ENCODE measurements at places on chromosomes 4 and X.

- no peak for DNase-seq
These were observed 96.7 kb upstream of the PBDC1 start for GRCh38 chrX:76076124-76076523.

- no peak for DNase-seq
These were observed 454.1 kb upstream of the ADGRL3 start for GRCh38 chr4:60745800-60746571.

DNA sequence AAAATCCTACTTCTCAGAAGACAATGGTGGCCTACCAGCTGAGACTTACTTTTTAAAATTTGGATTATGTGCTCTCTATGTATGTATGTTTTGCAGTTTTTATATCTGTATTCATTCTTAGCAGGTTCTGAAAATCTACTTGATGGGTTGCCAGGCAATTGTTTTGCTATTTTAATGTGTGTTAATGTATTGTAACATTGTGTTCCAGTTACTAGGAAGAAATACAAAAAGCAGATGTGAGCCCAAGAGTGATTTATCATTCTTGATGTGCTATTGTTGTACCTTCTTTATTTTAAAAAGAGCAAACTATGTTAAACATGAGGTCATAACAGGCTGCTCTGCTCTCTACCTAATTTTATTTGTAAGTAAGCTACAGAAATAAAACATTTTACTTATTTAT lies 81.9 kb downstream of the REPS2 start:
- no peak for DNase-seq

DNA sequence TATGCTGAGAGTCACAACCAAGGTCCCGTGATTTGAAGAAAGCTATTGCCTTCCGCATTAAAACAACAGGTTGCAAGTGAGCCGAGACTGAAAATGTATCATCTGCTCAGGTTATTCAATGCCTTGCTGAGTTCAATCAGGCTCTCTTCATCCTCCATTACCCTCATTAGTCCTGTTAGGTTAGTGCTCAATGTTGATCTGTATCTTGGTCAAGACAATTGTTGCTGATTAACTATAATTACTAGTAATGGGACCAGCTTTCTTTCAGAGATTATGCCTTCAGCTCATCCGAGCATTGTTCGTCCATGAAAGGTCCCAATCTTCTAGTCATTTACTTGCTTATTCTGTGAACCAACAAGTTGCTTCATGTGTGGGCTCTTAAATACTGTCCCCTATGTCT lies 534.6 kb upstream of the FAM241A start:
- no peak for DNase-seq

DNA sequence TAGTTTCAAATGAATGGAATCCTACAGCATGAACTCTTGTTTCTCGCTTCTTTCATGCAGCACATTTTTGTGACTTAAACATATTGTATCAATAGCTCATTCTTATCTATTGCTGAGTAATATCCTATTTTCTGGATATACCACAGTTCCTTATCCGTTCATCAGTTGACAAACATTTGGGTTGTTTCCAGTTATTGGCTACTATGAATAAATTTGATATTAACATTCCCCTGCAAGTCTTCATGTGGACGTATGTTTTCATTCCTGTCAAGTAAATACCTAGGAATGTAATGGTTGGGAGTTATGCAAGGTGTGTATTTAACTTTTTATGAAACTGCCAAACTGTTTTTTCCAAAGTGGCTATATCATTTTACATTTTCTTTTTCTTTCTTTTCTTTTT lies 114.0 kb upstream of the SH3RF1 start:
- DNase-seq, result no peak

GRCh38 chrX:21932292-21933002 lies 8.1 kb upstream of the SMS start:
- DNase-seq, result no peak

GRCh38 chrX:132088864-132089263 lies 39.0 kb downstream of the FRMD7 start:
- DNase-seq, result no peak

- DNase-seq, result no peak
These were observed 14.9 kb downstream of the IGFBP7 start for GRCh38 chr4:57095245-57095644.

DNA sequence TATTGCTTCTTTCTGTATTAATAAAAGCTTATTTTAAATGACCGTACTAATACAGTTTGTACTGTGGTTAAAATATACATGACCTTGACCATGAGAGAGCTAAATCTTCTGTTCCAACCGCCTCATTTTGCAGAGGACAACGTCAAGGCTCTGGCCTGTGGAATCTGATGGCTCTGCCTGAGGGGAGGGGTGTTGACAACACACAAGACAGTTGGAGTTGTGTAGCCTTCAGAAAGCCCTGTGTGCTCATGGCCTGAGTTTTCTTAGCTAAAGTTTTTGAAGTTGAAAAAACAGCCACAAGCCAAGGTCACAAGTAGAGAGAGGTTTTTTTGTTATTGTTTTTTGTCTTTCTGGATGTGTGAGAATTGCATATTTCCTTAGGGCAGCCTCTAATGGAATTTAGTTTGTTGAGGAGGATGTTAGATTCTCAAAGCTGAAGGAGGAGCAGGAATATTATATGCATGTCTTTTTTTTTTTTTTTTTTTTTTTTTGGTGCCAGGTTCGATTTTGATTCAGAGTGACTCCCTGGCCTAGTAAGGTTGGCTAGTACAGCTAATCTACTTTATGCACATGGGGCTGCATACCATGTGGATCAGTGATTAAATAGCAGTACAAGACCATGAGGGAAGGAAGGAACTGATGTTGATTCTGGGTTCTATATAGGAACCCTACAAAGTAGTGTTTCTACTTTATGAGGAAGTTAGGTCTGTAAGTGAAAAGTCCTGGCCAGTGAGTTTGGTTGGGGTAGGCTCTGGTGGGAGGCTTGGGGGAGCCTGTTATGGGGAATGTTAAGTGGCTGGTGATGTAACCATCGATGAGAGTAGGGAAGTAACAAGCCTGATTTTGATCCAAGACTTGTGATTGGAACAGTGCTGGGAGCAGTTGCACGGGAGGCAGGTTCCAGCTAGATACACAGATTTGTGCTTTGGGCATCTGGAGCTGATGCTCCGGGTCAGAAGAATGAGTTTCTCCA lies 20.3 kb downstream of the SMS start:
- DNase-seq, result no peak

DNA sequence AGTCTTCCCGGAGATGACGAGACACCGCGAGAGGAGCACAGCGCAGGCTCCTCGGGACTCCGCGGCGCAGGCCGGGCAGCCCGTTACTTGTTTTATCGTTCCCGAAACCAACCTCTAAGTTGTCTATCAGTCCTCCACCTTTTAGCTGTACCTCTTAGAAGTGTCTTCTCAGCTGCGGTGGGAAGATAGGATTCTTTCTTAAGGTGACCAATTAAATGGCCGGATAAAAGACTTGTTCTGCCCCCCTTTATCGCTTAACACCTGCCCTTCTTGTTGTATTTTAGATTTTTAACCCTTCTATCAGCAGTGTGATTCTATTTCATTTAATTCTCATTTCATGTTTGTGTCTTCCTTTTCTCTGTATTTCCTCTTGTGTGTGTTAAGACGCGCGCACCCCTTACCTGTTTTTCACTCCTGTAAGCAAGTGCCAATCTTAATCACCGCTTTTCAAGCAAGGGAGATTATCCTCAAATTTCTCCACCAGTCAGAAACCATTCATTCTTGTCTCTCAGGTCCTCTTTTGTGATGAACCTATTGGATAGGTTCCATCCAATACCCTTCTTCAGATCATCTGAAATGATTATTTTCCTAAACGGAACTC lies at the start of gene SLC9B2:
Gene SLC9B2, minus strand, starts transcription at position 15 of the 601 bp plus-strand sequence. CDS start 9,211 bp downstream, outside the sequence.
- no peak for DNase-seq

DNA sequence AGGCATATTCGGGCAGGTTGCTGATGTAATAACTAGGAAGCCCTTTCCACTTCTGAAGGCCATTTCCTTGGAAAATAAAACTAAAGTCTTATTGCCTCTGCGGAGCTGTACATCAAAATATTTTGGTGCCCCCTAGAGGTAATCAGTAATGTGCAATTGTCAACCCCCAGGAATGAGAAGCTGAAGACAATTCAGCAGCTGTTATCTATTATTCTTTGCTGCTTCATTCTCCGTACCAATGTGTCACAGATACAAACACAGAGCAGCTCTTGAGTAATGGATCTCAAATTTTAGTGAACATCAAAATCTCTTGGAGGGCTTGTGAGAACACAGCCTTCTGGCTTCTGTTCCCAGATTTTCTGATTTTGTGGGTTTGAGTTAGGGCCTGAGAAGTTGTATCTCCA lies 3.5 kb upstream of the SLIT2 start:
- DNase-seq, result no peak

DNA sequence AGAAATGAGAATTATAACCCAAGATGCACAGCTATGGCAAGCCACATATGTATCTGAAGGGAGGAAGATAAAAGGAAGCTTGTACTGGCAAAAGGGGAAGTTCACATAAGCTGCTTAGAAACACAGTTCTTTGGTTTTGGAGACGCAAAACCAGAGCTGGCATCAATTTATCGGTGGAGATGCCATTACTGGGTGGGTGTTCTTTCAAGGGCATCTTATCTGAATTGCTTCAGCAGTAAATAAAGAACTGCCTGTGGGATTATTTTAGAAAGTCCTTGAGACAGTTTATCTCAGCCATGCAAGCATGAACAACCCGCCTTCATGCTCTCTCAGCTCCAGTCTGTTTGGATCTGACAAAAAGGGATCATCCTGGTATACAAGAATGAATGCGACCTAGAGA lies 60.8 kb downstream of the DDX60 start:
- DNase-seq, result no peak

GRCh38 chr4:52545099-52546069 lies 113.7 kb downstream of the USP46 start:
- peak; percentile 75 for DNase-seq

GRCh38 chr4:90542216-90542615 lies 415.0 kb downstream of the CCSER1 start:
- no peak for DNase-seq

GRCh38 chr4:80798082-80798481 lies 232.4 kb upstream of the BMP3 start:
- no peak for DNase-seq

- DNase-seq, result peak; percentile 62
These were observed 32.8 kb downstream of the ELOVL6 start for GRCh38 chr4:110165382-110166286.

GRCh38 chrX:39450234-39450977 lies 647.4 kb downstream of the BCOR start:
- DNase-seq, result no peak

- DNase-seq, result no peak
These were observed 21.0 kb downstream of the S100G start for GRCh38 chrX:16671005-16671404.

GRCh38 chrX:55129361-55129760 lies 40.5 kb downstream of the PAGE2 start:
- DNase-seq, result no peak

DNA sequence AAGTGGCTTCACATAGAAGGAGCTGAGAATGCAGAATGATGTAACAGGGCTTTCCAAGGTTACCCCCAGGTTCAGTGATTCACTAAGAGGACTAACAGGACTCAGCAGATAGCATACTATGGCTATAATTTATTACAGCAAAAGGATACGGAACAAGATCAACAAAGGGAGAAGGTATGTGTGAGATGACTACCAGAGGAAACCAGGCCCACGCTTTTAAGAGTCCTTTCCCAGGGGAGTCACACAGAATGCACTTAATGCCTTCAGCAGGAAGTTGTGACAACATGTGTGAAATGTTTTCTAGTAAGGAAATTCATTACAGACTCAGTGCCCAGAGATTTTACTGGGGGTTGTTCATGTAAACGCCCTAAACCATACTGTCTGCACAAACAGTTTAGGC lies 373.6 kb upstream of the MAGEB2 start:
- DNase-seq, result no peak

DNA sequence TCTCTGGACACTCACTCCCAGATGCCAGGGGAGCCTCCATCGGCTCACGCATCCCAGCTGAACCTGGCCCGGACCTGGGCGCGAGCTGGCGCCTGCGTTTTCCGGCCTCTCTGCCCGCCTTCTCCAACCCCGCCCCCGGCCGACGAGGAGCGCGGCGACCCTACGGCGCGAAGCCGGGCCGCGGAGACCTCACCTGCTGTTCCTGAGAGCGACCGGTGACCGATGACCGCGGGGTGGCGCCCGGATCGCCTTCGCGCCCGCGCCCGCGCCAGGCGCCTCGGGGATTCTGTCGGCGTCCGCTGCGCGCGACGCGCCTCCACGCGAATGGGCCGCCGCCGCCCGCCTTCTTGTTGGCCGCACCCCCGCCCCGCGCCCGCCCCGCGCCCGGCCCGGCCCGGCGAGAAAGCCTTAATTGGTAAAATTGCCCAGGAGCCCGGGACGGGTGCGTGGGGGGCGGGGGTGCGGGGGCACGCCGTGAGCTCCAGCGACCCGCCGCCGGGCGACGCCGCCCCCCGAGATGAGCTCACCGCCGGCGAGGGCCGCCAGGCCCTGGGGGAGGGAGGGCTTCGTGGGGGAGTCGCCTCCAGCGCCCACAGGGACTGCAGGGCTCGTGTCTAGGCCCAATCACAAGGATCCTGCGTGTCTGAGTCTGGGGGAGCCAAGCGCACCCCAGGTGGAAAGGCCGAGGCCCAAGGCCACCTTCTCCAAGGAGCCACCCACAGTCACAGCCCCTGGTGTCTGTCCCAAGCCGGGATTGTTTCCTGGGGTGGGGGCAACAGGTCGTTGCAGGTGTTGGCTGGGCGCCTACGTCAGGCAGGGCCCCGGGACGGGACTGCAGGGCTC lies at the start of gene FLNA:
Gene FLNA, minus strand, starts transcription at position 322 of the 843 bp plus-strand sequence. CDS start 3,389 bp downstream, outside the sequence.
- peak; percentile 51 for DNase-seq

DNA sequence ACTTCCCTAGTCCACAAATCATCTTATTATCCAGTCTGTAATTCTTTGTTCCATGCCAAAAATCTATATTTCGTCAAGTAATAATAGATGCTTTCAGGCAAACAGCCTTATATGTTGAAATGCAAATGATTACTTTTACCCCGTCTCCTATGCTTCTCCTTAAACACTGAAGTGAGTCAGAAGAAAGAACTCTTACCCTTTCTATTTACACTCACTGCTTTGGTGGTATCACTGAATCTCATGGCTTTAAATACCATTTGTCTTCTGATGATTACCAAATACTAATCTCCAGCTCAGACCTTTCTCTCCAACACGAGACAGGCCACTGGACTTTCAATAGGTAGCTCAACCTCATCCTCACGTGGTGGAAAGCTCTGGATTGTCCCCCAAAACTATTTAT lies 558.1 kb downstream of the IL1RAPL1 start:
- DNase-seq, result no peak

GRCh38 chr4:106039796-106040195 lies 144.5 kb downstream of the NPNT start:
- DNase-seq, result no peak

GRCh38 chr4:152534541-152535359 lies 1.1 kb downstream of the FBXW7 start:
- DNase-seq, result peak; percentile 62

GRCh38 chr4:105509291-105509690 lies 35.4 kb upstream of the PPA2 start:
- no peak for DNase-seq

- no peak for DNase-seq
These were observed 619.2 kb downstream of the RAPGEF2 start for GRCh38 chr4:159722052-159722451.

Measured in activated T-cell treated with anti-CD3 and anti-CD28 coated beads, Interleukin-2, amount 50 U/mL, for 24 hours (primary cell).